ENCODE measurements at places on chromosomes 3 and 15.

DNA sequence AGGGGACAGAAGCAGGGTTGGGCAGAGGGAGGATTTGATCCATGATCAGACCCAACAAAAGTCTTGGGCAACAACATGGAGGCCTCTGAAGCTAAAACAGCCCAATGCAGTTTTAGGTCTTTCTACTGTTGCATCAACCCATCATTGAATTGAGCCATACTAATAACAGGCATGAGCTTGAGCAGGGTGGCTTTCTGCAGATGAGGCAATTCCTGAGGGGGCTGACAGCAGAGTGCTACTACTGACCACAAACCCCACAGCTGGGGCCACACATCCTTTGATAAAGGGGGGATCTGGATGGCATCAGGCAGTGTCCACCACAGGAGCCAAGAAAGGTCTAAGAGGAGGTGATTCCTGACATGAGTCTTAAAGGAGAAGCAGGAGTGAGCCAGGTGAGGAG, 517.0 kb upstream of the PPP2R3A start:
- DNase-seq, result no peak

DNA sequence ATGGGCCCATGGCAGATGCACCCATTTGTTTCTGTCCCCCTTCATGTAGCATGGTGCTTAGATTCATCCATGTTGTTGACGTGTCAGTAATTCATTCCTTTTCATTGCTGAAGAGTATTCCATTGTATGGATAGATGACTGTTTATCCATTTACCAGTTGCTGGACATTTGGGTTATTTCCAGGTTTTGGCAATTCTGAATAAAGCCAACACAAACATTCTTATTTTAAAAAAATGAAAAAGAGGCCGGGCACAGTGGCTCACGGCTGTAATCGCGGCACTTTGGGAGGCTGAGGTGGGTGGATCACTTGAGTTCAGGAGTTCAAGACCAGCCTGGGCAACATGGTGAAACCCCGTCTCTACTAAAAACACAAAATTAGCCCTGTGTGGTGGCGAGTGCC, 18.7 kb upstream of the TATDN2 start:
- DNase-seq, result no peak

DNA sequence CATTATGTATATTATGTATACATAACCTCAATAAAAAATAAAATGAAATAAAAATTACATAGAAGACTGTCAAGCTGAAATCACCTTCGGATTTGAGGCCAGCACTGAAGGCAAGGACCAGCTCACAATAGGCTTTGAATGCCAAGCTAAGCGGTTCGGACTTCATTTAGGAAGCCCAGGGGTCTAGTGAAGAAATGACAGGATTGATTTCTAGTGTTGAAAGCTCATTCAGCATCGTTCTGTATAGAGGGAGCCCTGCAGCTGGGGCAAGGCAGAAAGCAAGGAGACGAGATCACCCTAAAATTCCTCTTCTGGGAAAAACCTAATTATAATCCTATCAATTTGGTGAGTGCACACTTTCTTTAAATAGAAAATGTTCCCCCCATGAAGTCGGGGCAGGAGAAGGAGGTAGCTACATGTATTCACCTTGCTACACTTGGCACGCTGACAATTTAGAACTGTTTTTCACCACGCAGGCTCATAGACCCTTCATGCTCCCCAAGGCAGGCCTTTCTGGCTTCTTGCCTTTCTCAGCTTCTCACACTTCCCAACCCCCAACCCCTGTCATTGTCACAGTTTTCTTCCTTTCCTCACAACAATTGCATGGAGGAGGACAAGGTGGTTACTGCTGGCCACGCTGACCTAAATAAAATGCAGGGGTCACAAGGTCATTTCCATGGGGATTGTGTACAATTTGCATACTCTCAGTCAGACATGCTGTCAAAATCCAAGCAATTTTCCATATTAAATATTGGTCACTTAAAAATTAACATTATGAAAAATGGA, 44.4 kb upstream of the SSR3 start:
- no peak for DNase-seq

GRCh38 chr3:126061301-126062032, 22.5 kb downstream of the SLC41A3 start:
- no peak for DNase-seq

DNA sequence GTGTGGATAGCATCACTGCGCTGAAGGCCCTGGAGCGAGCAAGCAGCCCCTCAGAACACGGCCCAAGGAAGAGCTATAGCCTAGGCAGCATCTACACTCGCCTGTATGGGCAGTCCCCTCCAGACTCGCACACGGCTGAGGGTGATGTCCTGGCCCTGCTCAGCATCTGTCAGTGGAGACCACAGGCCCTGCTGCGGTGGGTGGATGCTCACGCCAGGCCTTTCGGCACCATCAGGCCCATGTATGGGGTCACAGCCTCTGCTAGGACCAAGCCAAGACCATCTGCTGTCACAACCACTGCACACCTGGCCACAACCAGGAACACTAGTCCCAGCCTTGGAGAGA, 20.5 kb downstream of the ATRIP start:
- no peak for DNase-seq

- no peak for DNase-seq
These were observed 42.9 kb downstream of the TBC1D2B start for GRCh38 chr15:78034495-78035191.

GRCh38 chr3:62046326-62046725, 327.0 kb downstream of the FEZF2 start:
- DNase-seq, result no peak

GRCh38 chr3:103991461-103992115, 1375.1 kb upstream of the ALCAM start:
- no peak for DNase-seq

- no peak for DNase-seq
These were observed 218.3 kb downstream of the MEIS2 start for GRCh38 chr15:36882056-36882455.

GRCh38 chr3:64539451-64540196, 148.2 kb downstream of the ADAMTS9 start:
- DNase-seq, result peak; percentile 20

DNA sequence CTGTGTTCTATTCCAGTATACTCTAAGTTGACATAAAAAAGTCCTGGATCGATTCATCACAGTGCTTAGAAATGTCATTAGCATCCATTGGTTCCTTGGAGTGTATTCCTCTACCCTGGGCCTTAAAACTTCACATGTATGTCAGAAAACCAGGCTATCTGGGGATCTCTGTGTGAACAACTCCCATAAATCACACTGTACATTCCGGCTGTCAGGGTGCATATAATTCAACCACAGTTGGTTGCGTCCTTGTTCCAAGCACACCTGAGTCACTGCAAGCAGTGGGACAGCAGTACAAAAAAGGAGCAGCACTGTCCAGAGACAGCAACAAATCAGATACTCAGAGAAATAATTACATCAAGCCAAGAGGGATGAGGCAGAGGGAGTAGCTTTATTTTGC, 52.4 kb downstream of the PDZRN3 start:
- no peak for DNase-seq

DNA sequence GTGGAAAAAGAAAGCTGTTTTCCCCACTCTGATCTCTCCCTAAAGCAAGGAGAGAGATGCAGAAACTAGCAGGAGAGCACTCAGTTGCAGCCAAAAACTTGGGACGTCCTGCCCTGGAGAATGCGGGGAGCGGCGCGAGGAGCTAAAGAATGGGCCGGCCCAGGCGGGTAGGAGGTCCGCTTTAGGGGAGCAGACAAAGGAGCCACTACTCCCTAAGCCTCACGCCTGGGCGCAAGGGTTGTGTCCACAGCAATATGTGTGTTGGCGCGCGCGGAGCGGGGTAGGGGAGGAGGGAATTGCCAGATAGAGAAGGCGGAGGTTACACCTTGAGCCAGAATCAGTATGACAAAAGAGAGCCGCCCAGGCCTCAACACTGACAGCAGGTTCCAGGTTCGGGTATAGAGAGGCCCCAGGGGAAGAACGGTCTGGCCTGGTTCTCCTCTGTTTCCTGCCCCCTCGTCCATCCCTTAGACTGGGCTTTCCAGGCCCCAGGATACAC, 2.9 kb downstream of the WNT5A start:
- no peak for DNase-seq

DNA sequence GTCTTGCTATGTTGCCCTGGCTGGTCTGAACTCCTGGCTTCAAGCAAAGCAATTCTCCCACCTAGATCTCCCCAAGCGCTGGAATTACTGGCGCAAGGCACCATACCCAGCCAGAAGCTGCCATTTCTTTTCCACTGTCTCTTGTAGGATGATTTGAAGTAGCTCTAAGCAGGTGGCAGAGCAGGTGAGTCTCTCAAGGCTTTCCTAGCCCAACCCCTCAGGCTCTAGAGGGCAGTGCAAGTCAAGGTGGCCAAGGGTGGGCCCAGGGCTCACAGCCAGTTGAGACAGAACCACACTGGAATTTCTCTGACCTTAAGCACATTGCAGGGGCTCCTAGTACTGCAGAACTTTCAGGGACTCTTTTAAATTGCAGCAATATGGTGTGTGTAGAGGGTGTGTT, 15.6 kb upstream of the DAG1 start:
- DNase-seq, result no peak

- no peak for DNase-seq
These were observed 42.8 kb upstream of the RSL24D1 start for GRCh38 chr15:55239440-55240124.

DNA sequence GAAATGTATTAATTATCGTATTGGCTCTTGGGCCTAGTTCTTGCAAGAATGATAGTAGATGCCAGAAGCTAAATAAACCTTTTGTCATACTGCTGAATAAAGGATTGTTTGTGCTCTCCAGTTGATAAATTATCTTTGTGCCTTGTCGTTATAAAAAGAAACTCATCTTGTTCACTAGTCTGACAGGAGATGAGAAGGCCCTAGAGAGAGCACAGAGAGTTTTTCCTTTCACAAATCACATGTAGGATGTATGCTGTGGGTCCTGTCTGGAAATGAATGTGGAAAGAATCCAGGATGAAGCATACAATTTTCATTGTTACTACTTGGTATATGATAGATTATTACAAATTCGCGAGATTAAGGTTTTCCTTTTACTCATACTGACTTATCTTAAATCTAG, 113.0 kb downstream of the NLGN1 start:
- no peak for DNase-seq

DNA sequence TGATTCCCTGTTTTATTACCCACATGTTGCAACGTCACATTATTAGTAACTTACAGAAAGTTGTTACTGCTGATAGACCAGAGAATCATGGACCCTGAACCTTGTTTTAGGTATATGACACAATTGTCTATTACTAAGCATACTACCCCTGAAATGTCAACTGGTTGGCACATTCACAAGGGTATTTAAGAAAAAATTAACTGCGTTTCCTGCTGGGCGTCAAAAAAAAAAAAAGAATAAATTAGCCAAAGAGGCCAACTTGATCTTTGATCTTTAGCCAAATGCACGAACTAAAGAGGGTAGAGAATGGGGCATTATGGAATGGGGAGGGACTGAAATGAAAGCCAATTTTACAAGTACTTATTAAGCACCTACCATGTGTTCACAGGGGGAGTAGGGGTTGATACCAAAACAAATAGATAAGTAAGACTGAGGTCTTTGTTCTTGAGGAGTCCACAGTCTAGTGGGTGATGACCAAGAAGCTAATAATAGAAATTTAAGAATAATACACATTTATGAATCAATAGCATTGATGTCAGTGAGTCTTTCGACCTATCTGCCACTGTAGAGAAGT, 17.8 kb upstream of the MUC13 start:
- DNase-seq, result no peak

DNA sequence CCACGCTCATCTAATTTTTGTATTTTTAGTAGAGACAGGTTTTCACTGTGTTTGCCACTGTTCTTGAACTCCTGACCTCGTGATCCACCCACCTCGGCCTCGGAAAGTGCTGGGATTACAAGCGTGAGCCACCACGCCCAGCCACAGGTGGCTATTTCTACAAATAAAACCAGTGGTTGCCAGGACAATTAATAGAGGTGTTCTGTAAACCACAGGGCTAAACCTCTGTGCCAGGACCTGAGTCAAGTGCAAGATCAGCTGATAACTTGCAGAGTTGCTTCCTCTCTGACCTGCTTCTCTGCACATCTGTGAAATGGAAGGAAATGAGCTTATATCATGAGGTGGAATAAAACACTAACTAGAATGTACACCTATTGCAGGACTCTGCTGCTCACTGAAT, 72.8 kb downstream of the CD200R1L start:
- no peak for DNase-seq

DNA sequence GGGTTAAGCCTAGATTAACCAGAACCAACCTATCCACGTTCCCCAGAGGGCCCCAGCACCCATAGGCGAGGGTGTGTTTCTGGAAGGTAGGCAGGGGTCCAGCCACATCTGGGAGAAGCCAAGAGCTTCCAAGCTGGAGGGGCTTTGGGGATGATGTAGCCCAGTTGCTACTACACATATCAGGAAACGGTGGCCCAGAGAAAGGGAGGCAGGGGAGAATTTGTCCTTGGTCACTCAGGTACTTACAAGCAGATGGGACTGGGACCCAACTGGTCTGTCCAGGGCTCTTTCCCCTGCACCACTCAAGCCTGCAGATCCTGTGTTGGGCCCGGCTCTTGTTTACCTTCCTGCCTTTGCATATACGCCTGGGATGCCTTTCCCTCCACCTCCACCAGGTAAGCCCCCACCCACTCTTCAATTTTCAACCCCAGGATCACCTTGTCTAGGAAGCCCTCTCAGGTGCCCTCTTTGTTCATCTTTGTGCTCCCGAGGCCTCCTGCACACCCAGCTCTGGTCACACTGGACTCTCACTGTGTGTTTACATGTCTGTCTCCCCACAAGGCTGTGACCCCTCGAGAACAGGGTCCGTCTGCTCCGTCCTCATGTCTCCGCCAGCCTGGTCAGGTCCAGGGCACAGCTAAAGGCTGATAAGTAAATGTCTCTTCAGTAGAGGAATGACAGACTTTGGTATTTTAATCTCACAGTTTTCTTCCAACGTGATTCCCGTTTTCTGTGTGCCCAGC, 204.4 kb upstream of the LINGO1 start:
- no peak for DNase-seq

GRCh38 chr3:175184392-175184791, 325.3 kb downstream of the NAALADL2 start:
- no peak for DNase-seq

DNA sequence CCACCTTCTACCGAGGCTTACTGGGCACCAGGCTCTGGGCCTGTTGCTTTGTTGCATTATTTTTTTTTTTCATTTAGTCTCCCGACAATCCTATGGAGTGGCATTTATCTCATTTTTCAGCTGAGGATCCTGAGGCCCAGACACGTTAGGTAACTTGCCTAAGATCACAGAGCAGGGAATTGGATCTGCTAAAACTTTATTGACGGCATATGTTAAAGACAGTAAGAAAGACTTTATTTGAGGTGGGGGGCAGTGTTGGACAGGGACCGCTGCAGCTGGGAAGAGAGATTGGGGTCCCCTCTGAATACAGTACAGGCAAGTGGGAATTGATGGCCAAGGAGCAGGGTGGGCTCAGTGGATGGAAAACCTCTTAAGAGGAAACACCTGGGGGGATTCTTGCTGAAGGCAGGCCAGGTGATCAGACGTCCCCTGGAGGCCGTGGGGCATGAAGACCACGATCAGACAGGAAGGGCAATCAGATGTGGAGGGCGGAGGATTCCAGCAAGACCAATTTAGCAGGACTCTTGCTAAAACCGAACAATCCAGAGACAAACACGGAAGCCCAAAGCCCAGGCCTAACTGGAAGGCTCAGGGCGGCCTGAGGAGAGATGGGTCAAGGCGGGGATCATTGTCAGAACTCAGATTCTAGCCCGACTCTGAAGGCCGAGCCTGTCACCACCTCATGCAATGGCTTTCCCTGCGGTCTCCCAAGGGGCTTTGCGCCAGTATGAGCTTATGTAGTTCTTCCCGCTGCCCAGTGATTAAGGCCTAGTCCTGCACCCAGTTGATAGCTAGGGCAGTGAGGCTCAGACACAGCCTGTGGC, 53.7 kb downstream of the RGMA start:
- DNase-seq, result no peak

- DNase-seq, result no peak
These were observed 211.1 kb downstream of the SLC9A9 start for GRCh38 chr3:143637133-143637532.

GRCh38 chr3:100319951-100320350, 14.6 kb upstream of the NIT2 start:
- DNase-seq, result no peak
